Astrocyte of the cerebellum (primary cell): ENCODE measurements at places on chromosomes 4 and X.

DNA sequence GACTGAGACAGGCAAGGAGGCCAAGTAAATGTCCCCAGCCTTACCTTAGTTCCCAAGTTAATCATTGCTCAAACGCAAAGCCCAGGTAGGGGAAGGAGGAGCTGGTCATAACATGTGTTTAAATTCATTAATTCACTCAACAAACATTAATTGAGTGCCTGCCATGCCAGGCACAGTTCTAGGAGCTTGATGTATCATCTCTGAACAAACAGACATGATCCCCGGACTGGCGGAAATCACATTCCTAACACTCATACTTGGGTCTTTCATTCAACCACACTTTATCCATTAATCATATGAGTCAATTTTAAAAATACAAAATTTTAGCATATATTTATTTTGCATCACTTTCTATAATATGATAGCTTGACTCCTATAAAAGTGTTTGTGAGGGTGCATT lies 335.3 kb upstream of the NOCT start:
- DNase-seq = no peak

GRCh38 chrX:21373001-21373400 lies 1.2 kb upstream of the CNKSR2 start:
- DNase-seq = no peak

GRCh38 chr4:1826531-1827350 lies 29.2 kb downstream of the LETM1 start:
- DNase-seq = no peak

DNA sequence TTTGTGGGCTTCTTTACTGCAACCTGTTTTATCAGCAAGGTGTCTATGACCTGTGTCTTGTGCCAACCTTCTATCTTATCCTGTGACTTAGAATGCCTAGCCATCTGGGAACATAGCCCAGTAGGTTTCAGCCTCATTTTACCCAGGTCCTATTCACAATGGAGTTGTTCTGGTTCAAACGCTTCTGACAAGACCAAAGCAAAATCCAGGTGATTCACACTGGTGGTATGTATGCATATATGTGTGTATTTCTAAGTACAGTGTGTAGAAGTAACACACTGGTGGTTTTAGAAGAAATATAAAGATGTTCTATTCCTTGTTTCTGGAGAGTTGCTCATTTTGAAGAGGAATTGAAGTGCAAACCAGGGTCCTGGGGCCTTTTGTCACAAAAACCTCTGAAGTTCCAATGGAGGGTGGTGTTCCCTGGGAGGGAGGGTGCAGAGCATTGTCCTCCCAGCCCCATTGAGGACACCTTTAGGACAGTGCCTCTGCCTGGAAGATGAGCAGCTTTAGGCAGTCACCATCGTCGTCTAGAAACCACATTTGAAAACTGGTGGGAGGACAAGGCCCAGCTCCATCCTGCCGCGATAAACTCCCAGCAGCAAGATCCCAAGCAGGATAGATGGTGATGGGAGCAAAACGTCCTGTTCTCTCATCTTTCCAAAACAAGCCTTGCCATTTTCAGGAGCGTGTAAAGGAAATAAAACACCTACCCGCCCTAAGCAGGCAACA lies 191.4 kb downstream of the TSPAN5 start:
- no peak for DNase-seq

DNA sequence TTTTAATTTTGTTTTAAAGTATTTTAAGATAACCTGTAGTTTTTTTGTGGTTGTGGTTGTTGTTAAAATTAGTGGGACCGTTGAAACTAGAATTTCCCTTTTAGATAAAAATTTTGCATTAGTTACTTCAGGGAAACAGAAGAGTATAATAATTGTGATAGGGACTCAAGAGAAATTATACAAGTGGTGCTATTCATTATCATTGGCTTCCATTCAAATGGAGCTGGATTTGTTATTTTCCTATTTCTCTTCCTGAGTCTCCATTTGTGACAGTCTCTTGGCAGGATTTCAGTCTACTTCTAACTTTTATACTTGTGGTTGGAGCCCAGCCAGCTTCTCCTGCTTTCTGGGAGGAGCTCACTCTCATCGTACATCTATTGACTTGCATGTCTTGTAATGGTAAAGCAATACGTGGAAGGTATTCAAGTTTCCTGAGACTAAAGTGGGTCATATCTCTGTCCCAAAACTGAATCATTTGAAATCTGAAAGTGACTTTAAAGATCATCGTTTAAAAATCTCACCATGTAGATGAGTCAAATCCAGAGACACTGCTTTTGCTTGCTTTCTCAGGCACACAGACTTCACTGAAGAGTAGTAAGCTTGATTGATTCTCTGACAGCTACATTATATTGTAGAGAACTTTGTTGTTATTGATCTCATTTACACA lies 155.8 kb downstream of the RPA4 start:
- DNase-seq = peak; percentile 28

- DNase-seq = no peak
These were observed 37.8 kb downstream of the TBC1D9 start for GRCh38 chr4:140718241-140718952.

DNA sequence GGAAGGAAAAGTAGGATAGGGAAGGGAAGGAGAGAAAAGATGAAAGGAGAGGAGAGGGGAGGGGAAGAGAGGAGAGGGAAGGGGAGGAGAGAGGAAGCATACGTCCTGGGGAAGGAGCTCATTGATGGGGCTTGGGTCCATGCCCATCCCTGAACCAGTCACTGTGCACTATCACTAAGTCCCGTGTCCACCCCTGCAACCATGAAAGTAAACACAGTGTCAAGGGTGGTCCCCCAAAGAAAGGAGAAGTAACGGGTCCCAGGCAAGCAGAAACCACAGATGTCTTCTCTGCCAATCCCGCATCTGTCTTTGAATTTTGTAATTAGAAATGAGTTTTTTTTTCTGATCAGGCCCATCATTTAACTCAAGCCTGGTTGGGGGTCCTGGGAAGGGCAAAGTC lies 55.2 kb downstream of the LGI2 start:
- no peak for DNase-seq

- DNase-seq = no peak
These were observed 174.0 kb upstream of the TENT5D start for GRCh38 chrX:80246271-80246670.

- DNase-seq = no peak
These were observed 42.7 kb upstream of the MGST2 start for GRCh38 chr4:139622901-139623381.

DNA sequence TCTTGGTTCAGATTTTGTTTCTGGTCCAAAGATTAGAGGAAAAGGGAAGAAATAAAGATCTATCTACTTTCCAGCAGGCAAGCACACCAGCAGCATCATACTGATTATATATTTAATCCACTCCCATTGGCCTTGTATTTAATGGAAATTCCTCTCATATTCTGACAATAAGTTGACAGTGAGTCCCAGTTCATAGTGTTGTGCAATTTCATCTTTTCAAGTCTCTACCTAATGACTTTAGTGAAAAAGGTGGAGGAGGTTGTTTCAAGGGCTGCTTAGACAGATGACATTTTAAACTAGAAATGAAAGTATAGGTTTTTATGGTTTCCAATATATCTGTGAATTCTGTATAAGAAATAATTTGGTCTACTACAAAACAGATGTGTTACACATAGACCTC lies 298.6 kb downstream of the PABPC4L start:
- no peak for DNase-seq

DNA sequence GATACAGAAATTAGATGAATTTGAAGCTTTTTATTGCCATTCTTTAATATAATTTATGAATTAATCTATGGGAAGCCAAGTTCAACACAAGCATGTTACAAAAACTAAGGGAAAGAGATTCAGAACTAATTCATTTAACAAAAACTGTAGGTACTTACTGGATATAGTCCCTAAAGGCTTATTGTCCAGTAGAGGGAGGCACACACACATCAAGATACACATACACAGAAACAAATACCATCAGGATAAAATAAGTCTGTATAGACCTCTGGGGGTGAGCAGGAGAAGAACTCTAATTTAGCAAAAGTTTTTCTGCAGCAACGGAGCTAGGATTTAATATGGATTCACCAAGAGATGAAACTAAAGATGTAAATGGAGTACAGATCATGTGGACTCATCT lies 83.0 kb upstream of the IL13RA1 start:
- DNase-seq = peak; percentile 22

- DNase-seq = peak; percentile 24
These were observed 12.7 kb downstream of the OPHN1 start for GRCh38 chrX:68420559-68420958.

- no peak for DNase-seq
These were observed 67.1 kb downstream of the DTHD1 start for GRCh38 chr4:36348403-36348938.

GRCh38 chr4:45438047-45438446 lies 685.8 kb downstream of the GABRG1 start:
- DNase-seq = peak; percentile 5

DNA sequence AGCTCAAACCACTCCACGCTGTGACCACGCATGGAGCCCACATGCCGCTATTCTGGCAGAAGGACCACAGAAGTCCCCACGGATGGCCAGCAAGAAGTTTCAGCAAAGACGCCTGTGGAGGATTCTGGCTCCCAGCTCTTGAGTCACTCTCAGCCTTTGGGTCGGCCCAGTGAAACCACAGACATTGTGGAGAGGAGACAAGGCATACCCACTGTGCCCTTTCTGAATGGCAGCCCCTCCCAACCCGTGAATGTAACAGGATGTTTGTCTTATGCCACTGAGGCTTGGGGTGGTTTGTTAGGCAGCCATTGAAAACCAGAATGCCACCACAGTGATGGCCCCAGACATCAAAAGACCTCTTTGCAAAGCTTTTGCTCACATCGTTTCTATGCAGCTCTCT lies 42.7 kb downstream of the ABLIM2 start:
- no peak for DNase-seq

GRCh38 chrX:31209005-31209628 lies 137.3 kb upstream of the FTHL17 start:
- no peak for DNase-seq

GRCh38 chrX:8349816-8350544 lies 114.7 kb upstream of the VCX3B start:
- no peak for DNase-seq

GRCh38 chr4:41327770-41328169 lies 71.0 kb downstream of the UCHL1 start:
- DNase-seq = no peak

DNA sequence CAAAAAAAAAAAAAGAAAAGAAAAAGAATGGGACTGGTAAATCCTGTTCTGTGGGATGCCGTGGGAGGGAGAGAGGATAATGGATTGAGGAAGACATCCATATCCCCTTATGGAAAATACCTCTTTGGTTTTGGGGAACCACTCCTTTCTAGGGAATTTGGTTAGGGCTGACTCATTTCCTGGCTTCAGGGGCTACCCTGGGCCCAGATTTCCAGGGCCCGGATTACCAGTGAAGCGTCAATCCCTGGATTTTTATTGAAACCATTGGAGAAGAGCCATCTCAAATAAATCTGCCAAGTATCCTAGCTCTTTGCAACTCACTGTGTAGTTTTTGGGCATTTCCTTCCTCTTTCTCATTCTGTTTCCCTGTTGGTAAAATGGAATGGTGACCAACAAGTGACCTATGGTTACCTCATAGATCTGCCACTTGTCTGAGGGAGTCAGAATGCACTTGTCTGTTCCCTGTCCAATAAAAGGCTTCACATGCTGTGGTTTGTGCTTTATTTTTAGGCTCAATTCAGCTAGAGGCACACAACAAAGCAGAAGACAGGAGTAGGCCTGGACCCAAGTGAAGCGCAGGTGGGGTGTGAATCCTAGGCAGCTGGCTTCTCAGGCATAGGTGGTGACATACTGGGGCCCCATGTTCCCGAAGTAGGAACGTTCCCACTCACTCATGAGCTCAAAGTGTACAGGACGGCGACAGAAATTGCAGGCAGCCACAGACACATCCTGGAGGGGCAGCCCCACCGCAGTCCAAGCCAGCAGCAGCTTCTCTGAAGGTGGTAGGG lies 8.6 kb downstream of the APEX2 start:
- no peak for DNase-seq

DNA sequence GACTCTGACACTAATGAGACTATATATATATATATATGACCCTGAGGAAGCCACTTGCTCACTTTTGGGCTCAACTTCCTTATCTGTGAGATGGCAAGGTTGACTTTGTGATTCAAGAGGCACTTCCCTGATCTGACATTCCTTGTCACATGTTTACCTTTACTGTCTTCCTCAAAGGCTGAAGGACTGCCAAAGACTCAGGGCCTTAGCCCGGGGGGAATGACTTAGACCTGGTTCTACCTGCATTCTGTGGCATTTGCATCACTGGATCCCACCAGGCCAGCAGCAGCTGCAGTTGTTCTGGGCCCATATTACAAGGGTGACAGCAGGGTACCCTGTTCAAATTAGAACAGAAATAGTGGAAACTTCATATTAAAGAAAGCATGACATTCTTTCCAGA lies 3.1 kb upstream of the HS6ST2 start:
- no peak for DNase-seq

DNA sequence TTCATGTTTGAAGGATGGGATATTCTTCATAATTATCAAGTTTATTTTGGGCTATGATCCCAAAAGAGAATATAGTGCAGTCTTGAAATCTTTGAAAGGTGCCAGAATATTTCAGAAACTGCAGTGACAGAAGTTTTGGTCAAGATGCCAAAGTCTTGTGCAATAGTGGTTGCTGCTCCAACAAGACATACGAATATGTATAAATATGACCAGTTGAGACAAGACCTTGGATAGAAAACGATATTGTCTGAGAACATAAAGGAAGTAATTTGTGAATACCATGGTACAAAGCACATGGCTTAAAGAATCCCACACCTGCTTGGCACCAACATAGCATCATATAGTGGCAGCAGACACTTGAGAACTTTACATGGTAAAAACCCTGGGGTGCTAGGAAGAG lies 48.6 kb upstream of the AMELX start:
- DNase-seq = no peak

DNA sequence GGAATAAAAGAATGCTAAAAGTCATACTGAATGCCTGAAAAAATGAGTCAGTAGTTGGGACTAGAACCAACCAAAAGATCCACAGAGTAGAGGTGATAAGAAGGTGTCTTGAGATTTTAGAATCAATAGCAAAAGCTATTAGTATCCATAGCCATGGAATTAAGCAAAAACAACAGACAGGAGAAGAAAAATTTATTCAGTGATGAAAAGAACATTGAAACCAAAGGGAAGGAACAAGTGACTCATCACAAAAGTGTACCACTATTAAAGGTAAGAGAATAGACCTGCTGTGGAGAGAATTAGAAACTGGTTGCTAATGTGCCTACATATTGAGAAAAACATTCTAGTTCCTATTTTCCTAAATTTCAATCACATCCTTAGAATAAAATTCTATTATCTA lies 182.0 kb upstream of the NEIL3 start:
- DNase-seq = no peak

GRCh38 chrX:27599928-27600327 lies 9.8 kb downstream of the DCAF8L2 start:
- DNase-seq = no peak

GRCh38 chr4:105147553-105148161 lies 981 bp downstream of the TET2 start:
- DNase-seq = no peak

- no peak for DNase-seq
These were observed 504.4 kb upstream of the FAT1 start for GRCh38 chr4:187227907-187228704.

- peak; percentile 70 for DNase-seq
These were observed 791.0 kb upstream of the DIAPH2 start for GRCh38 chrX:95893636-95894035.
